WTC11 (cell line): ENCODE measurements at places on chromosomes 5 and 9. TPM values are rescaled to one million over a fixed set of nuclear protein-coding genes. Genes with fewer than 3 reads are reported as not detected.
A peak's percentile ranks its signal among the peaks of the same experiment; 100 is the strongest.

DOK3 gene
- 9.0 to 9.9 TPM (median 9.0 TPM) in 3 replicates for total RNA-seq

FLT4 gene
- total RNA-seq, result 11.0 to 12.7 TPM (median 12.4 TPM) in 3 replicates

TMEM215 gene
- 0.21 to 0.34 TPM (median 0.31 TPM) in 3 replicates for total RNA-seq

CDX1 gene
- total RNA-seq, result 0.09 to 0.14 TPM (median 0.13 TPM) in 3 replicates

PCDHGA2 gene
- 0.66 to 0.96 TPM (median 0.94 TPM) in 3 replicates for total RNA-seq

CCNI2 gene
- total RNA-seq, result 1.1 to 1.7 TPM (median 1.6 TPM) in 3 replicates

PRUNE2 gene
- total RNA-seq, result 9.3 to 13.1 TPM (median 9.6 TPM) in 3 replicates

DNA sequence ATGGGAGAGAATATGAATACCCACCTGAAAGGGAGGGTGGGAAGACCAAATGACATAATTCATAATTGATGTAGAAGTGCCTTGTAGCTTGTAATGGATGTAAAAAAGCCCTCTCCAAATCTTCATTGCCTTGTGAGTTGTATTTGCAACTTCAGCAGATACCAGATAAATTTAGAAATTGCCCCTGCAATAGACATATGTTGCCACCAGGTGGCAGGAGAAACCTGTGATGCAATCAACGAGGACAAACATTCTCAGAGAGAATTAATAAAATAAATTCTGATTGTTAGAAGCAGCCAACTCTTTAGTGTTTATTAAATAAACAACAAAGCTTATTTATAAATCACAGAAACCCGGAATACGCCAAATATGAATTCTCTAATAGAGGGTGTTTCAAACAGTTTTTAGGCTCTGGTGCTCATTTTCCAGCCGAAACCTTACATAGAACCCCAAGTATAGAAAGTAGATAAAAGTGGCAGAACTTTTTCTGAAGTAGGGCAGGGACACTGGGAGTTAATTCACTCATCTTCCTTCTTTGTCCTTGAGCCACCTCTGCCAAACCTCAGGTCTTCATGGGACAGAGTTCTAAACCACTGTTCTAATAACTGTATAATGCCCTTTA lies 147.8 kb downstream of the TMEM38B start:
- no peaks in the 10 kb centered on the region; the same call in 1 of the 2 replicates for H3K4me1 ChIP-seq
- H3K27me3 ChIP-seq, result no peaks in the 10 kb centered on the region
- no peak overlapping the region for H3K4me3 ChIP-seq
- no peaks in the 10 kb centered on the region for H3K36me3 ChIP-seq
- DNase-seq, result peak; percentile 34
- H3K27ac ChIP-seq, result no peak overlapping the region

DNA sequence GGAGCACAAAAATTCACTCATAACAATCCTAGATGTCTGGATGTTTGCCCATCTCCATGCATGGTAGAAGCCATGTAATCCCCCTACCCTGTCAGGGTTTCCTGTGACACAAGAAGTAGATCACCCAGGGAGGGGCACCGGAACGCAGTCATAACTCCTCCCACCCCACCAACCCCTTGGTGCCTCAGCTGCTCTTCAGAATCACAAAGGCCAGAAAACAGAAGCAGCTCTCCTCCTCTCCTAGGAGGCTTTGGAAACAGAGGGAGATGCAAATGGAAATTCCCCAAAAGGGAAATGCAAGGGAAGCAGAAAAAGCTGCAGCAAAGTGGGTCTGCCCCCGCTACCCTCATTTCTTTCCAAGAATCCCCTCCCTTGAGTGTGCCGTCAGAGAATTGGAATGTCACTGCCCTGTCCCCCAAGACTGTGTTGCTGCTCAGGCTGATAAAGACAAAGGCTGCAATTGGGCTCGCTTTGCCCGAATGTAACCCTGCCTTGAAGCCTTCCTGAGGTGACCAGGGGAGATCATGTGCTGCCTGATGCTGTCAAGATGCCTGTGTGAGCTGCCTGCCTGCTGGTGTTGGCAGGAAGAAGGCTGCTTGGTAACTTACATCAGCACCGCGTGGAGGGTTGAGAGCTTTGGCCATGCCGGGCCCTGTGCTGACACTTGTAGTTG lies 65.5 kb upstream of the ABCA1 start:
- peaks cover 46% of the 10 kb centered on the region for H3K27me3 ChIP-seq
- peaks cover 57% of the 10 kb centered on the region for H3K4me1 ChIP-seq
- H3K27ac ChIP-seq, result peak overlapping the region; percentile 99
- DNase-seq, result peak; percentile 76
- no peaks in the 10 kb centered on the region for H3K36me3 ChIP-seq

DNA sequence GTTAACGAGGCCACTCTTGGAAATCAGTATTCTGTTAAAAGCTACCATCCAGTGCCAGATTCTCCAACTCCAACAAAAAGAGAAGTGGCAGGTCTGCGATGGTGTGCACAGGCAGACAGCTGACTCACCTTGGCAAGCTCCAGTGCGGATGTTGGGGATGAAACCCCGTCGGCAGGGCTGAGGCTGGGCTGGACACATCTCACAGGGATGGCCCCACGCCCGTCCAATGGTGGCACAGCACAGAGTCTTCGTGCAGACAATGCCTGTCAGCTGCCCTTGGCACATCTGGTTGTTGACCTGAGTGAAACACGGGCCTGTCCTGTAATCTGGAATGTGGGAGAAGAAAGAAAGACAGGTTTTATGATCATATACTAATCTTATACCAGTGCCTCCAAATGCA lies 73.4 kb downstream of the FBN2 start:
- H3K36me3 ChIP-seq, result peaks cover 21% of the 10 kb centered on the region
- H3K4me3 ChIP-seq, result no peak overlapping the region
- H3K27ac ChIP-seq, result no peak overlapping the region
- no peaks in the 10 kb centered on the region for H3K27me3 ChIP-seq
- H3K4me1 ChIP-seq, result no peaks in the 10 kb centered on the region
- DNase-seq, result no peak

- H3K4me3 ChIP-seq, result no peak overlapping the region
- H3K36me3 ChIP-seq, result peaks cover 3% of the 10 kb centered on the region; the same call in 1 of the 2 replicates
- no peak for DNase-seq
- H3K27me3 ChIP-seq, result no peaks in the 10 kb centered on the region
- peaks cover 12% of the 10 kb centered on the region for H3K4me1 ChIP-seq
- H3K27ac ChIP-seq, result no peak overlapping the region
Observed at GRCh38 chr5:91484662-91485061, 101.5 kb upstream of the ARRDC3 start.

- peaks cover 7% of the 10 kb centered on the region for H3K36me3 ChIP-seq
- no peaks in the 10 kb centered on the region; the same call in 1 of the 2 replicates for H3K27me3 ChIP-seq
- H3K27ac ChIP-seq, result no peak overlapping the region
- no peak overlapping the region for H3K4me3 ChIP-seq
Observed at GRCh38 chr5:10622810-10623209, 58.9 kb downstream of the ANKRD33B start.

GRCh38 chr5:32522429-32523143 lies 62.8 kb upstream of the SUB1 start:
- no peaks in the 10 kb centered on the region; the same call in 1 of the 2 replicates for H3K27me3 ChIP-seq
- H3K4me3 ChIP-seq, result no peak overlapping the region
- H3K36me3 ChIP-seq, result no peaks in the 10 kb centered on the region
- no peaks in the 10 kb centered on the region for H3K4me1 ChIP-seq
